ENCODE measurements at places on chromosomes 5 and 9.
A peak's percentile ranks its signal among the peaks of the same experiment; 100 is the strongest.

DNA sequence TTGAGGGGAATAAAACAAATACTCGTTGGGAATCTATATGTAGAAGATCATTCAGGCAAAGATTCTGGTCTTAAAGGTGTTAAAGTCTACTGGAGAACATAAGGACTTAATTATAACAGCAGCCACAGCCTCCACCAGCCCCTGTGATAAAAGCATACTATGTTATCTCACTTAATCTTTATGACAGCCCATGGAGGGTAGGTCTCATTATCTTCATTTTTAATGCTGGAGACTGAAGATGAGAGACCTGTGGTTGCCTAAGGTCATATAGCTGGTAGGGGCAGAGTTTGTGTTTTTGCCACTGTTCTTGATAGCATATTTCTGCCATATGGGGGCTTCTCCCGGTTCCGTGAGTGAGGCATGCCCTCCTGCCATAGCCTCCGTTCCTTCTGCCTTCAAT, 88.7 kb downstream of the TRIO start:
- DNase-seq: no peak

- DNase-seq: no peak
Observed at GRCh38 chr5:117559005-117559844, 984.6 kb upstream of the SEMA6A start.

GRCh38 chr5:139698490-139699146, 50.5 kb downstream of the CXXC5 start:
- DNase-seq: no peak

- DNase-seq: no peak
Observed at GRCh38 chr5:139654464-139654863, 6.3 kb downstream of the CXXC5 start.

DNA sequence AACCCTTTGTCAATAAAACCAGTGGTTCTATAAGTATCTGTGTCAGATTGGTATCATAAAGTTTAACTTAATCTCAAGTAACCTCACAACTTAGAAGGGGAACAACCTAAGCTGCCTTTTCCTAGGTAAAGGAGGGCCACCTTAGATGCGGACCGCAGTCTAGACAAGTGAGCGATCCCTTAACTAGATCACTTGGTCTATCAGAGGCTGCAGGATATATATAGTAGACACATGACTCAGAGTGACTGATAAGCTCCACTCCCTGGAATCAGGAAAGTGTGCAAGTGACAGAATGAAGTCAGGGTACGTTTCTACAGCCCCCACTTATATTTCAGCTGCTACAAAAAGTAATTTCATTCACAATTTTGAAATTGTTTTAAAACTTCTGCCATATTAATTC, 7.4 kb downstream of the REEP5 start:
- DNase-seq: no peak

DNA sequence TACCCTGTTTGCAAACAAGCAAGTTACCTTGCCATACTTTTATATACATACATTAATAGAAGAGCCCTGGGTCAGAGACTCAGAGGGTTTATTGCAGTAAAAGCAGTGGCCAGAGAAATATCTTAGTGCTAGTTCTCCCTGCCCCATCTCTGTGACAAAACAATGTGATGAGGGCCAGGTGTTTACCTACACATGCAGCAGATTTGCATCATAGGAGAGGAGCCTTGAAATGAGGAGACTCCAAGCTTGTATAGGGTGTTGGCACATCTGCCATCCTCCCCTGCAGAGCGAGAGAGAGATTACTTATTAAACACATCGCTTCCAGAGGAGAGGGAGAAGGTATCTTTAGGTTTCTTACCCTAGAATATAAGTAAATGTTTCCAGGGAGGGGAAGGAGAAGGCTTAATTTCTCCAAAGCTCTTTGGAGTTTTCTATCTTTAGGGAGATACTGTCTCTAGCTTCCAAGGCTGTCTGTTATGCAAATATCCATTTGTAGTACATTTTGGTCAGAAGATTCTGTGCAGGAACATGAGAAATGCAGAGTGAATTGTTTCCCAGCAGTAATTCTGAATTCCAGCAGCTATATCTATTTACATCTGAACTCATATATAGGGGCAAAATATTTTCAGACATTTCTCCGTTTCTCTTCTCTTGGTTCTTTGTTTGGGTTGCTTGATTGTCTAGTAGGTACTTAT, 15.7 kb downstream of the FER start:
- DNase-seq: no peak

- no peak for DNase-seq
Observed at GRCh38 chr9:112890106-112891081, at the start of gene SLC46A2. TSS of gene SLC46A2 (minus strand) at chr9:112890876. CDS start at chr9:112890681, 195 bp downstream.

GRCh38 chr5:170491479-170491878, 12.3 kb upstream of the KCNIP1 start:
- no peak for DNase-seq

DNA sequence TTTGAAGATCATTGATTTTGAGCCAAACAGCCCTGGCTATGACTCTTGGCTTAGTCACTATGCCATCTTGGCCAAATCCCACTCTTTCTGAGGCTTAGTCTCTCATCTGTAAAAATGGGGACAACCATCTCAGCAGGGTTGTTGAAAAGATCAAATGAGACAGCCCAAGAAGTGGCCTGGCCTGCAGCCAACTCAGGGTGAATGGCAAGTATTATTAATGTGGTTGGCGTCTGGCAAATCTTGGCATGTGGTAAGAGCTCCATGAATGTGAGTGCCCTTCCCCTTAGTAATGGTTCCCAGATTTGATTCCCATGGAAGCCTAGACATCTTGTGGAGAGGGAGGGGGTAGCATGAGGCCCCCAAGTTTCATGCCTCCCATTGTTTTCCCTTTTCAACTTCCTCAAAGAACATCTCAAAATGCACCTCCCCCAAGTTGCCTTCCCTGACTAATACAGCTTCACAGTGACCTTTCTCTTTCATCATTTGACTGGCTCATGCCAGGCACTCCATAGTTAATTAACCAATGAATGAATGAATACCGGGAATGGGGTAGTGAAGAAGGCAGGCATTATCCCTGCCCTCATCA, 11.8 kb upstream of the TGFBI start:
- peak; percentile 22 for DNase-seq

DNA sequence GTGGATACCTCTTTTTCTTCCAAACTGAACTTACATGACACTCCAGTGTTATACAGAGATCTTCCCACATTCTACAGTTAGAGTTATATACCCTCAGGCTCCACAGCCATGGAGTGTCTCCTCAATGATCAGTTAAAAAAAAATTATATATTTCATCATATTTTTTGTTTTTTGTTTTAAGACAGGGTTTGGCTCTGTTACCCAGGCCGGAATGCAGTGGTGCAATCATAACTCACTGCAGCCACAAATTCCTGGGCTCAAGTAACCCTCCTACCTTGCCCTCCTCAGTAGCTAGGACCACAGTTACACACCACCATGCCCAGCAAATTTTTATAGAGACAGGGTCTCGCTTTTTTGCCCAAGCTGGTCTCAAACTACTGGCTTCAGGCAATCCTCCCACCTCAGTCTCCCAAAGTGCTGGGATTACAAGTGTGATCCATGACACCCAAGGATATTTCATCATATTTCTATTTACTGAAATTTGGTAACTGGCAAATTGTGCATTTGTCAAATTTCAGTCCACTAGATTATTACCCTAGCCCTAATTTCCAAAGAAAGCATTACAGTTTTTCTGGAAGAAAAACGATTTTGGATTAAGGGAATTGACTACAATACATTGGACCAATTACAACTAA, 18.1 kb upstream of the SCAI start:
- DNase-seq: no peak

- no peak for DNase-seq
Observed at GRCh38 chr9:73845539-73845938, 651.6 kb upstream of the RORB start.

GRCh38 chr5:58775701-58776262, 192.9 kb downstream of the RAB3C start:
- DNase-seq: no peak

GRCh38 chr9:28163619-28164018, 590.3 kb upstream of the C9orf72 start:
- no peak for DNase-seq
